Activated CD4-positive, CD25-positive, alpha-beta regulatory T cell (primary cell): ENCODE measurements at places on chromosomes 16 and 17.

- no peak for DNase-seq
These were observed 13.5 kb upstream of the DHRS13 start for GRCh38 chr17:28916302-28916934.

DNA sequence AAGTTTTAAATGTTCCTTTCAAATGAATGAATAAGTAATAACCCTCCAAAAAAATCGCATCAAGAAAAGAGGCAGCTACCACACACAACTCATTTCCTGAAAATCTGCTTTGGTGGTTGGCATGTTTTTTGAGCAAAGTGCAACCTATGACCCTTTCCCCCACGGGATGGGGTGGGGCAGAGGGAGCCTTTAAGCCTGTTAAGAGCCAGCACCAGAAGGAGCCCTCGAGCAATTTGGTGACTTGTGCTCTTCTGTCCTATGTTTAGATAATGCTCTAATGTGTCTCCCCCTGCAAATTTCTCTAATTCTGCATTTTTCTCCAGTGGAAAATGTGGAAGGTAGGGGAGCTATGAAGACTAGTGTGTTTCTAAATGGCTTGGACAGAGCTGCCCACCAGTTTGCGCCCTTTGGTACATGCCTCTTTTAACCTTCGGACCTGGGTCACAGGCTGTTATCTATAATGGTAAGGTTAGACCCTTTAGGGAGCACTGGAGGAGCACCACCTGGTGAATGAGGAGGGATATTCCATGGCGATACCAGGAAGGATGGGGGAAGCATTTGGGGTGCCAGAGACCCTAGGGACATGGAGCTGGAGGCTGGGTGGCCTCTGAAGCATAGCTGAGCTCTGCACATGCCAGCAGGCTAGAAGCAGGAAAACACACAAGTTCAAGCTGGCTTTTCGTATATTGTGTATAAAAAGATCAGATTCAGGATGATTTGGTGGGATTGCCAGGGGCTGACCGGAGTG lies 1.6 kb downstream of the PYCARD start:
- DNase-seq = no peak

DNA sequence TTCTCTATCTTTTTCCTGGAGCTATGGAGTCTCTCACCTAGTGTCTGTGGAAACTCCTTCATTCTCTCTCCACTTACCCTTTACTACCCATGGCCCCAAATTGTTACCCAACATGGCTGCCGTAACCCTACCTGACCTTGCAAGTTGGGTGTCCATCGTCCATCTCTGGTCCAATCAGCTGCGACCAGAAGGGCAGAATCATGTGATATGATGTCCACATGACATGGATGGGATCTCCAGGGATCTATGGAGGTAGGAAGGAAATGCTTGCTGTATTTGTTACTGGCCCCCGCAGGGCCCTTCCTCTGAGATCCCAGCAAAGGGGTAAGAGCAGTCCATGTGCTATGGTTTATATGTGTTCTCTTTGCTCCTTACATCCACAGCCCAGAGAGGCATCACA lies 8.0 kb upstream of the DRC7 start:
- no peak for DNase-seq

GRCh38 chr16:61908426-61908825 lies 127.8 kb downstream of the CDH8 start:
- DNase-seq = no peak

- no peak for DNase-seq
These were observed 15.7 kb upstream of the ALDOA start for GRCh38 chr16:30049871-30050270.

- DNase-seq = no peak
These were observed 20.8 kb downstream of the GGA3 start for GRCh38 chr17:75240394-75241142.

DNA sequence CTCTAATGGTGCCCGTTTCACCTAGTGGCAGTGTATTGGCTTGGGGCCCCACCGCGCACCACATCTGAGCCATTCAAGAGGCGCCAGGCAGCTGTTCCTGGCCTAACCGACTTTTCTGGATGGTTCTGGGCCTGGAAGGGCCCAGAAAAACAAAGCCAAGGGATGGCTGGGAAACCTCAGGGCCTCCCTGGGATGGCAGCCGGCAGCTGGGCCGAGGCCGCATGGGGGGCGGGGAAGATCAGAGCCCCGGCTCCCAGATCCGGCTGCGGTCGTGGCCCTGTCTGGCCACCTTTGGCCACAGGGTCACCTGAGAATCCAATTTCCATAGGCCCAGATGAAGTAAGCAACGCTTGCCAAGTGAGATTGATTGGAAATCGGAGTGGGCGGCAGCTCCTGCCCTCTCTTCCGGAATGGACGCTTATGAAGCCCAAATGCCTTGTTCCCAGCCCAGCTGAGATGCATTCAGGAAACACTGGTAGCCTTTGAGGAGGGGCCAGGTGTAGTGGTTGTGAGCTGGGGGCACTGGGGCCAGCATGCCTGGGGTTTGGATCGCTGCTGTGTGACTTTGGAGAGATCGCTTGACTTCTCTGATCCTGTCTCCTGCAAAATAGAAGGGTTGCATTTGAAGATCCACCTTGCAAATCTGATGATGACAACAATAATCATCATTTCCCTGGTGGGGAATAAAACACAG lies 163.8 kb upstream of the GSE1 start:
- DNase-seq = no peak

- DNase-seq = no peak
These were observed 19.2 kb downstream of the HNF1B start for GRCh38 chr17:37725601-37726146.
